ENCODE measurements at places on chromosomes 1 and 21.

GRCh38 chr1:13911697-13912619, 212.0 kb downstream of the PRDM2 start:
- DNase-seq = no peak

GRCh38 chr1:231626535-231626950, at the start of gene DISC1:
Gene DISC1, plus strand, starts transcription at chr1:231626790. Its CDS starts 78 bp downstream, at chr1:231626868.
- DNase-seq = peak; percentile 89

DNA sequence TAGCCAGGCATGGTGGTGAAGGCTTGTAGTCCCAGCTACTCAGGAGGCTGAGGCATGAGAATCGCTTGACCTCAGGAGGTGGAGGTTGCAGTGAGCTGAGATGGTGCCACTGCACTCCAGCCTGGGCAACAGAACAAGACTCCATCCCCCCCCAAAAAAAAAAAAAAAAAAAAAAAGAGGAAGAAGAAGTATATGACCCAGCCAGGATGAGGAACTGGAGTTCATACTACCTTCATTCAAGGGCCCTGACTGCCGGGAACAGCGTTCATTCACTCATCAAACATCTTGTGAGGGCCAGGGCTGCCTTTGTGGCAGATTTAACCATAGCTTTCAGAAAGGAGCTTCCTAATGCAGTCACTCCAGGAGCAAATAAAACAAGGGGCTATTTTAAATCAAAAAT, 127.6 kb downstream of the MRPS6 start:
- no peak for DNase-seq

- no peak for DNase-seq
Measured at GRCh38 chr1:77438236-77438913, 156.6 kb downstream of the AK5 start.

DNA sequence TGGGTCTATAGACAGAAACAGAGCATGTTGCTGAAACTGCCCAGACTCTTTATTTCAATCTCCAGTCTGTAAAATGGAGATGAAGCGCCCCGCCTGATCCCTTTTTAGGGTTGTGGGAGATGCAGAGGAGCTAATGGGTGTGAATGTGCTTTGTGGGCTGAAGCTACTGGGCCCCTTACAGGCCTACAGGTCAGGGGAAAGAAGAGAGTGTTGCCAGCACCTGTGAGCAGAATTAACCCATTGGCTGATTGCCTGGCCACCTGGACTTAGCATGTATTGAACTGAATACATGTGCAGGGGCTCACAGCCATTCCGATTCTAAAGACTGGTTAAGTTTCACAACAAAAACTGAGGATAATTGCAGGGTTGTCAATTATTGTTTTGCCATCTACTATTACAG, 13.9 kb upstream of the ATF3 start:
- DNase-seq = no peak

- no peak for DNase-seq
Measured at GRCh38 chr1:2452201-2452931, 23.7 kb upstream of the PLCH2 start.

DNA sequence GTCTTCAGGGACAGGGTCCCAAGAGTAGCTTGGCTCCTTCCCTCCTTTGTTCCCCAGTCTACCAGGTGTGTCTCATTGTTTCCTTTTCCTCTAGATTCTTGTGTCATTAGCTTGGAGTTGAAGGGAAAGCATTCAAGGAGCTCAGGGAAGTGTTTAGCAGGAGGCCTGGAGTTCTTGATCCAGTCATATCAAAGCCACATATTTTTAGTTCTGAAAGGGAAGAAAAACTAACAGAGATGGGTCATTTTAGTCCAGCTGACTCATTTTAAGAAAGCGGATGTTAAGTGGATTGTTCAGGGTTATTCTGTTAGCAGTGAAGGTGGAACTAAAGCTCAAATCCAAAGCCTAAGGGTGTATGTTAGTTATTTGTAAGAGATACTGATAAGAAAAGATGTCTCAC, 721 bp downstream of the C1orf54 start:
- no peak for DNase-seq

DNA sequence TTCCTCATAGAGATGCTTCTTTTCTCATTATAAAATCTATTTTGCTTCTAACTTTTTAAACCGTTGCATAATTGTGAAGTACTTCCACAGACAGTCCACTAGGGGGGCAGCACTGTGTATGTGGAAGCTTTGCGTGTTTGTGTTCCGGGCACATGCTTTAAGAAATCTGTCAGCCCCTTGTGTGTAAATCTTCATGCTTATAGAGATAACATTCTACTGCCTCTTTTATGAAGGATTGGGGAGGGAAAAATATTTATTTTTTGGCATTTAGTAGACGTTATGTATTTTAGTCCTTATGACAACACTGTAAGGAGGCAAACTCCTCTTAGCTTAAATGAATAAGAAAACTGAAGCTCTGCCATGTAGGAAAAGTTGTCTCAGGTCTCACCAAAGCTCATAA, 157.3 kb upstream of the PTGFR start:
- peak; percentile 64 for DNase-seq

GRCh38 chr1:225863167-225863566, 19.0 kb downstream of the TMEM63A start:
- DNase-seq = no peak

- no peak for DNase-seq
Measured at GRCh38 chr1:47940326-47940725, 56.9 kb downstream of the TRABD2B start.

- DNase-seq = no peak
Measured at GRCh38 chr1:58922302-58923089, 138.6 kb upstream of the JUN start.

- no peak for DNase-seq
Measured at GRCh38 chr1:164337885-164338284, 221.1 kb upstream of the PBX1 start.

GRCh38 chr1:58391056-58391455, 155.5 kb downstream of the OMA1 start:
- DNase-seq = no peak

GRCh38 chr1:211920141-211920572, 89.6 kb upstream of the LPGAT1 start:
- no peak for DNase-seq

- peak; percentile 78 for DNase-seq
Measured at GRCh38 chr1:224183591-224184312, 712 bp downstream of the DEGS1 start.

- DNase-seq = no peak
Measured at GRCh38 chr21:44704636-44705001, 6.8 kb downstream of the TSPEAR start.

- DNase-seq = no peak
Measured at GRCh38 chr1:47002211-47002610, 21.3 kb upstream of the CYP4X1 start.

DNA sequence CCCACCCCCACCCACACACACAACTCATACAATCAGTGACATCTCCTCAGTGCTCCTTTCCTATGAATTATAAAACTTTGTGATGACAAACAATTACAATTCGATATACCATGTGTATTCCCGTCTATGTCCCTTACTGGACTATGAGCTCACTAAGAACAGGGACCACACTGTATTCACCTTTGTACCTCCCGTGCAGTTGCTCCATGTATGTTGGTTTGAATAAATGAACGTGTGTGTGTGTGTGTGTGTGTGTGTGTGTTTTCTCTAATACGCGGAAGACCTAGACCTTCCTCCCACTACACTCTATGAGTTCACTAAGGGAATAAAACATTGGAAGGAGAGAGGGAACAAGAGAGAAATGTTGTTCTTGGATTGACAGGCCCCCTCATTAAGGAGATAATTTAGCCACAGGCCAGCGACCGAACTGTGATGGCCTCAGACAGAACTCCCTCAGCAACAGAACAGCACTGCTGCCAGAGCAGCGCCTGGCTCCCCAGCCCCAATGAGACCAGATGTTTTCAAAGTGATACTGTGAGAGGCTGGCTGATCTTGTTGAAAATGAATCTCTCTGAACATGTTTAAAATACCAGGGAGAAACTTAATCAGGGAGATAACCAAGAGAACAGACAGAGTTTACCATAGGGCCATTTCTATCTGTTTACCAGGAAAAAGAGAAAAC, 21.7 kb downstream of the BCAR3 start:
- DNase-seq = no peak

All from HEK293T (cell line).